Glomerular endothelial cell (primary cell): ENCODE measurements at places on chromosomes 6 and 20. TPM values are rescaled to one million over a fixed set of nuclear protein-coding genes. Genes with fewer than 3 reads are reported as not detected.

GRCh38 chr6:170176898-170177771 lies 113.7 kb downstream of the DLL1 start:
- no peak for DNase-seq

- DNase-seq: no peak
Measured at GRCh38 chr20:38883081-38883980, 42.9 kb upstream of the FAM83D start.

DNA sequence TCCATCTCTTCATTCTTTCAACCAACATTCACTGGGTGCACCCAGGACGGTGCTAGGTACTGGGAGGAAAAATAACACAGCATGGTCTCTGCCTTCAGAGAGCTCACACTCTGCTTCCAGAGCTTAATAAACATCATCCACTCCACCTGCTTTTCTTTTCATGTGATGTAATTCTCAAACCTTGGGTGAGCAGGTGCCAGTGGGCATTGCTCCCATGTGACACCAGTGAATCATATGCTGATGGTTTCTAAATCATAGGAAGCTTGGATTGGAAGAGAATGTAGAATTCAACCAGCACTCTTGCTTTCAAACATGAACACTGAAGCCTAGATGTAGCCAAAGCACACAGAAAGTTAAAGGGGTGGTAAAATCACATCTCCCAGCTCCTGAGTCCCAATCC lies 189.8 kb downstream of the FOXA2 start:
- no peak for DNase-seq

DNA sequence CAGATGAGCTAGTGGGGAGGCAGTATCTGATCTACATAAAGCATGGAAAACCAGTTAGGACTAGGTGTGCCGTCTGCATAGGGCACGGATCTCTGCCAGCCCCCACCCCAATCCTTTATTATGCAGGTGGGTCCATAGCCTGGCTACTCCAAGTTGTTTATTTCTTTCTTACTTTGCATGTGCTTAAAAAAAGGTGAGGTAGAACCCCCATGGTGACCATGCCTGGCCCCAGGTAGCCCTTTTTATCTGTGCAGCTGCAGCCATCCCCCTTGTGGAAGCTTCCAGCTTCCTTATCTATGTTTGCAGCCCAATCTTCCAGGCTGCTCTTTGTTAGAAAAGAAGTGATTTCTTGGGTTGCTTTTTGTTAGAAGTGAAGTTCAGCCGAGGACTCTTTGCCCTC lies 9.0 kb upstream of the TREM2 start:
- DNase-seq: no peak

Gene EMILIN3
- 0.15 and 0.53 TPM in 2 replicates for total RNA-seq

Gene RSPH9
- 0.41 TPM in 1 of 2 replicates, not detected in the other for total RNA-seq

DNA sequence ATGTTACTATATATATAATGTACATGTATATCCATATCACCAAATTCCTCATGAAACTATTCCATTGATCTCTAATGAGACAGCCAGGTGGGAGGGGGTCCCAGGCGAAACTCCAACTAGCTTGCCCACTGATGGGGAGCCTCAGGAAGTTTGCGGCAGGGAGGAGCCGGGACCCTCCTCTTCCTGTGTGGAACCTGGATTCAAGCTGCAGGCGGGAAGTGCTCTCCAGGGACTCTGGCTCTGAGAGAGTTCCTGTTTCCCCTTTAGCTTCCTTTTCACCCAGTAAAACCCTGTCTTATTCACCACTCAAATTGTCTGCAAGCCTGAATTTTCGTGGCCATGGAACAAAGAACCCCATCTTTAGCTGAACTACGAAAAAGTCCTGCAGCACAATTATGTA lies 152.2 kb downstream of the OPN5 start:
- no peak for DNase-seq

GRCh38 chr6:36969240-36969691 lies 14.7 kb downstream of the PI16 start:
- no peak for DNase-seq

GRCh38 chr6:17405944-17406245 lies 12.5 kb downstream of the CAP2 start:
- no peak for DNase-seq

DNA sequence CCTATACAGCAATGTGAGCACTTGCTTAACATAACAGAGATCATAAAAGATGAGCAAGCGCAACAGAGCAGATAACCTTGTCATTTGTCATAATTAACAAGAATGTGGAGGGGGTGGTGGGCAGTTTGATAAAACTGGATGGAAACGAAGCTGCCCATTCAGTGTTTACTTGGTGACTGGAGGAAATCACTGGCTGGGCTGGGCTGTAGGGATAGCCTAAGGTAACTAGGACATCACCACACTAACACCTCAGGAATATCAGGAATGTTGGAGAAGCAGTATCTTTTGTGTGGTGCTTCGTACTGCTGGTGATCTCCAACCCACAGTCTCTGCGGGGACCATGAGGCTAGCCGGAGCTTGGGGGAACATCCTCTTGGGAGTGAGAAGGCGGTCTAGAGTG lies 218.4 kb downstream of the HIVEP2 start:
- DNase-seq: no peak

DNA sequence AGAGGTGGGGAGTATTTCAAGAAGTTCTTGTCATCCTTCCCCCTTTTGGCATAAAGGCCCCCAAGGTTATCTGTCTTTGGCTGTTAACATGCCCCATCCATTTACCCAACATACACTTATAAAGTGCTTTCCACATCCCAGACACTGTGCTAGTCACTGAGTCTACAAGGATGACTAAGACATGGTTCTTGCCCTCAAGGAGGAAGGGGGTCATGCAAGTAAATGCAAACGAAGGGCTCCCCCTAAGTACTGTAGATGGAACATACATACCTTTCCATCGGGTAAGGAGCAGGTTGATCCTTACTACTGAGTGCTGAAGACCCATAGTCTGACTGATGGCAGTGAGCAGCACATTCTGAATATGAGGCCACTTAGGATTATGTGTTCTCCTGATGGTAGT lies 38.3 kb downstream of the HECA start:
- DNase-seq: no peak

- no peak for DNase-seq
Measured at GRCh38 chr6:16762268-16762549, 949 bp upstream of the ATXN1 start.

GRCh38 chr6:133191323-133191722 lies 49.8 kb upstream of the EYA4 start:
- DNase-seq: no peak

GRCh38 chr6:82711971-82712370 lies 348.4 kb downstream of the TPBG start:
- no peak for DNase-seq

Gene CALHM4
- total RNA-seq: not detected in 2 replicates

DNA sequence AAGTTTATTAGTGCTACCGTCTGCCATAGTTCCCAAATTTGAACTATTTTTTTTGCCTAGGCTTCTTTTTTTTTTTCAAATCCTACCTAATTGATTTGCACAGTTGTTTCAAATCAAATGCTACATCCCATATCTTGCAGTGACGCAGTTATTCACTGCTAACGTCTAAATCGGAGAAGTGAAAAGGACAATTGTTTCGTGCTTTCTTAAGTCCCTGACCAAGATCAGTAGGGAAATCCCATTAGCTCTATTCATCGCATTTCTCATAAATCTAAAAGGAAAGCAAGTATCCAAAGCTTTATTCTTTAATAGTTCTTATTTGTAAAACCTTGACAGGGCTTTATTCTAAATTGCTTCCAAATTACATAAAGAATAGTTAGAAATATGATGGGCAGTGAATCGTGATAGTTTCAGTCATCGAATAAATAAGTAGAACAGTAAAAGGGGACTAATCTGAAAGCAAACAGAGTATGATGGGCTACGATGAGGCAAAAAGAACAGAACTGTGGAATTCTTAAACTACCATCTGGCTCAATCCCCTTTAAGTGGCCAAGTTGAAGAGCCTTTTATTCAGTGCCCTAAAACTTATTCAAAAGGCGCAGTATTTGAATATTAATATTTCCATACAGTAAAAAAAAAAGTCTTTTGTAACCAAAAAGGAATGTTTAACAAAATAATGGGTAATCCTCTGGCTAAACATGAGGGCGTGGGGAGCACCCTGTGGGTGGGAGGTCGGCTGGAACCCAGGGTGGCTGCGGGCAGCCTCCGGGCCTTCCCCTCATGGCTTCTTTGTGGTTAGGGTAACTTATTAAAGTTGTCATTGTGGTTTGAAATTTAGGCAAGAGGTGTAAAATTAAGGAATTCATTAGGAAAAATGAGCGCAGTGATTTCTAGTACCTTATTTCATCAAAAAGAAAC lies 3.0 kb upstream of the ARID1B start:
- no peak for DNase-seq

- DNase-seq: no peak
Measured at GRCh38 chr6:166752097-166752496, 125.0 kb upstream of the RPS6KA2 start.

Gene TRAM2
- total RNA-seq: 92.5 and 99.0 TPM in 2 replicates

DNA sequence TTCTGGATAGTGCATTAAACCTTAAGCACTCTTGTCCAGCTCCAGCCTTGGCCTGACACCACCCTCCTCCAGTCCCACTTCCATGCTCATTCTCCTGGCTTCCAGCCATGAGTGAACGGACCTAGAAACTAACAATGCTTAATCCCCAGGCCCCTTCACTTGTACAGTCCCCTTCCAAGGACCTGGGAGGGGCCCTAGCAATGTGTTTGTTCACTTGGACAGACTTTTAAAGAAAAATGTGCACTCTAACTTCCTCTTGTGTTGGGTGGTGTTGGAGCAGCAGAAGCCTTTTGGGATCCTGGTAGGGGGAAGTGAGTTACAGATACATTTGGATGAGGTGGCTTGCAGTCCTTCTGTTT lies 48.9 kb upstream of the CCN6 start:
- DNase-seq: no peak

DNA sequence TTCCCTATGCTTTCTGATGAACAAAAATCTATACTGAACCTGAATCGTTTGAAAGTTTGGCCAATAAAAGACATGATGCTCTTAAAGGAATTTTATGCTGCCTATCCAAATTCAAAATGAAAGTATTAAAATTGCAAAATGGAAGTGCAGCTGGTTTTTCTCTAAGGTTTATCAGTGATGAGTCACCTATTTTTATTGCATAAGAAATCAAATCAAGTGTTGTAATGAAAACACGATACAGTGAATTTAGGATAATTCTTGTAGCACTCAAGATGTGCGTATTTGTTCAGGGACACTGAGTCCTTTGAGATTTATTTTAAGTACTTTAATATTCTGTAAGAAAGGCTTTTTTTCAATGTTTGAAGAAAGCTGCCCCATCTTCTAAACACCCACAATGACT lies 409.5 kb downstream of the ADGRB3 start:
- DNase-seq: no peak

Gene BPIFB1
- not detected in 2 replicates for total RNA-seq

Gene DYNLT2
- 0.48 and 1.1 TPM in 2 replicates for total RNA-seq

DNA sequence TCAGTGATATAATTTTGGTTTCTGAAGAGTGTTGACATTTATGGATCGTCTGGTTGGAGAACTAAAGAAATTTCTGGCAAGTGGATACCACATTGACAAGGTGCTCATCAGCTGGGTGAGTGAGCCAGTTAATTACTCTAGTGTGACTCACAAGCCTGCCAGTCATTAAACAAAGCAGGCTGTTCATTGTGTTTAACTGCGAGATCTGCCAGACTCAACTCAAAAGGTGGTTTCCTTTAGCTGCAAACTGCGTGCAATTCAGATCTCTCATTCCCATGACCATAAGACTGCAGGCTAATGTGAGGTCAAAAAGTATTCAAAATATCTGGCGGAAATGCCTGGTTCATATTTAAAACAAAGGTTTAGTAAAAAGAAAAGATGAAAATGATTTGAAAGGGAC lies 32.5 kb upstream of the IYD start:
- DNase-seq: peak; percentile 20

DNA sequence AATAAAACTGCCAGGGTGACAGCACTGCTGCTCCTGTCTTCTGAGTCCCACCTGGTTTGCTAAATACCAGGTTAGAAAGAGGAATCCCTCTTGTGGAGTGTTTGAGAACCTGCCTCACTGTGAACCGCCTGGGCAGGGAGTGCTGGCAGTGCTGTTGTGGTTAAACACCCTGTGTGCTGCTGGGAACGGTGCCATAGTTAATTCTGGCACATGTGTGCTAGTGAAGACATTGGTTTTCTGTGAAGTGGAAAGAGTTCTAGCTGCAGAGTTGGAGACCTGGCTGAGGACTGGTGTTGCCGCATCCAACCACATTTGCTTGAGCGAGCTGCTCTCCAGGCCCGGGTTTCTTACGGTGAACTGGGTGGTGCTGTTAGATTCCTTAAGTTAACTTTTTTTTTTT lies 72.7 kb downstream of the IGF2R start:
- DNase-seq: no peak

Gene SPATA25
- 0.29 TPM in 1 of 2 replicates, not detected in the other for total RNA-seq

- no peak for DNase-seq
Measured at GRCh38 chr6:49632727-49633126, 3.9 kb downstream of the RHAG start.

GRCh38 chr6:166908811-166909210 lies 47.5 kb downstream of the RNASET2 start:
- no peak for DNase-seq

DNA sequence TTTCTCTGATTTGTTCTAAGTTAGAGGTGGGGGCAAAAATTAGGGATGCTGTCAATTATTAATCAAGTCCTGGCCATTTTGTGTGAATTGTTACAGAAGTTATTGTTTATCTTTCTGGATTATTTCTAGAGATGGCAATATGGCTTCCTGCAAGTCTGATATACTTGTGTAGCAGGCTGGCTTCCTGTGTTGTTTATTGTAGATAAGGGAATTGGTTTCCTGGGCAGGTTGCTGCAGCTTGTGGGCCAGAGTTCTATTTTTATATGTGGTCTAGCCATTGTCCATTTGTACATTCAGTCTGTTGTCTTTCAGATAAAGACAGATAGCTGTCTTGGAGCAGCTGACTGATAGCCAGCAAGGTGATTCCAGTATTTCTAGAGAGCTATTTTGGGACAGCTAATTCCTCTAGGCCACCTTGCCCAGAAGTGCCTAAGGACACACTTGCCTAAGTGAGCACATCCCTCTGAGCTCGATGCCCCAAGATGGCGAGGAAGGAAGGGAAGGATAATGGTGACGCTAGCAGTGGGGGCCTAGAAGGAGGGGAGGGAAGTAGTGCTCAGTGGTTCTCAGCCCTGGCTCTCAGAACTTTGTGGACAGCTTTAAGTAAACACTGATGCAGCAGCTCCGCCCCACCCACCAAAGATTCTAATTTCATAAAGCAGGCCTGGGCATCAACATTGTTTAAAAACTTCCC lies 25.5 kb downstream of the DDO start:
- peak; percentile 50 for DNase-seq

DNA sequence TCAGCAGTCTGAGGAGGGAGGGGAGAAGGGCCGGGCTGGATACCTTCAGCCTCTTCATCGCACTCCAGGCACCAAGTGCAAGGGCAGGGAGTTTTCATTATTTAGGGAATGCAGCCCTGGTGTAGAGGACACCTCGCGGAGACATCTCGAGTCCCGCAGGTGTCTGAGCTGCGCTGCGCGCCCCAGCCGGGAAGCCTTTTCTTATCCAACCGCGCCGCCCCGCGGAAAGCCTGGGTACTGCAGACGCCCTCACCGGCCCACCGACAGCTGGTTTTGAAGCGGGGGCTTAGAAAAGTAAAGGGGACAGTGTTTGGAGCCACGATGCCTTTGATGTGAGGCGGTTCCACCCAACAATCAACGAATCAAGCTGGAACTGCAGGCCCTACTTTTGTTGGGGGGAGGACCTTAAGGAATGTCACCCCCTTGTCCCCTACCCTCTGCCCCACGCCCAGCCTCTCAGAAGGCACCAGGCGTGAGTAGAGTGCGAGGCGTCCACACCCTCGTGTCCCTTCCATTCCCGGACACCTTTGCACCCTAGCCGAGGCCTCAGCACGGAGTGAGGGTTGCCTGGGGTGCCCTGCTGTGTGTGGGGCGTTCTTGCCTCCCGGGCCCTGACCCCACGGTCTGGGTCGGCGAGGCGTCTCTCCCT lies 8.6 kb downstream of the NKX2-2 start:
- DNase-seq: no peak

GRCh38 chr20:10040070-10040975 lies 5.5 kb downstream of the ANKEF1 start:
- DNase-seq: peak; percentile 36

Gene UCKL1
- total RNA-seq: 28.3 and 45.4 TPM in 2 replicates
